ENCODE measurements at places on chromosomes 11 and 22. TPM values are rescaled to one million over a fixed set of nuclear protein-coding genes. Genes with fewer than 3 reads are reported as not detected.

GRCh38 chr11:45386972-45387371, 100.8 kb upstream of the SYT13 start:
- no peak for DNase-seq

DNA sequence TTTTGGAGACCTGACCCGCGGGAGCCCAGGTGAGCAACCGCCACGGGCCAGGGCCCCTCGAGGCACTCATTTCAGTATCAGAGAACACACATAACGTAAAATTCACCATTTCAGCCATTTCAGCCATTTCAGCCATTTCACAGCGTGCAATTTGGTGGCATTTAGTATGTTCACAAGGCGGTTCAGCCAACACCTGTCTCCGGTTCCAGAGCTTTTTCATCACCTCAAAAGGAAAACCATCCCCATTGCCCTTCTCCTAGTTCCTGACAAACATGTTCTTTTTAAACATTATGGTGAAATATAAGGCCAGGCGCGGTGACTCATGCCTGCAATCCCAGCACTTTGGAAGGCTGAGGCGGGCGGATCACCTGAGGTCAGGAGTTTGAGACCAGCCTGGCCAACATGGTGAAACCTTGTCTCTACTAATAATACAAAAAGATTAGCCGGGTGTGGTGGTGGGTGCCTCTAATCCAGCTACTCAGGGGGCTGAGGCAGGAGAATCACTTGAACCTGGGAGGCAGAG, 119.3 kb downstream of the KCNQ1 start:
- no peak for DNase-seq

- DNase-seq: no peak
Measured at GRCh38 chr22:23279781-23280180, 99.5 kb downstream of the BCR start.

DNA sequence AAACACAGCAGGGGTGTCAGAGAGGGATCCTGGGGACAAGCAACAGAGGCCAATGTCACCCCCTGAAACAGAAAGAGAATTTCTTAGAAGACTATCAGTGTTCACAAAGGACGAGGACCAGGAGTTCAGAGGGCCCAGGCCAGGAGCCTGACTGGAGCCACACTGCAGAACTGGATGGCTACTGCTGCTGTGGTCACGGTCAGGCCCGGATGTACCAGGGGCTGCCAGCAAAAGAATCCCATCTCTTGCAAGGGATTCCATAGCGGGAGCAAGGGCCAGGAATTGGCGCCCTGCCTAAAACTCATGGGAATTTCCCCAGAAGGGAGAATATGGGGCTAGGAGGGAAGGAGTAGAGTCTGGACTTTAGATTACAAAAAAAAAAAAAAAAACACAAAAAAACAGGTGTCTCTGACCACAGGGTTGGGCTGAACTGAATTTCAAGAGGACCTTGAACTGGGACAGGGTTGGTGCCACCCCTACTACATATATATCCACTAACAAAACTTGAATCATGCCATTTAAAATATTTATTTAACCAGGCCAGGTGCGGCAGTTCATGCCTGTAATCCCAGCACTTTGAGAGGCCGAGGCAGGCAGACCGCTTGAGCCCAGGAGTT, 15.7 kb upstream of the KCTD14 start:
- DNase-seq: no peak

DNA sequence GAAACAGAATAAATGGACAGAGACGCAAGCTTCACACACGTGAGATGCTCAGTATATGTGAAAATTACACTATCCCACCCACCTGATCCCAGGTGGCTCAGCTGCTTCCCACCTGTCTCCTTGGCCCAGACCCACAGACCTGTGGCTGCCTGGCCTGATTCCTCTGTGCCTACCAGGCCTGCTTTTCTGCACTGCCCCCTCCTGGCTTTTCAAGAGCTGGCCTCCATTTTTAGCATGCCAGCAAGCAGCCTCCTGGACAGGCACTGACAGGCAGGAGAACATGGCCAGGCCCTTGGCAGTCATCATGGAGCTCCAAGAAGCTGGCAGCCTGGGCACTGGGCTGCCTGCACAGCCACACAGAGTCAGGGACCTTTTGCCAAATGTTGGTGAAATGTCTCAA, 79.5 kb upstream of the HMGXB4 start:
- no peak for DNase-seq

GRCh38 chr22:31968022-31968421, 23.7 kb downstream of the YWHAH start:
- no peak for DNase-seq

GRCh38 chr11:97934572-97935208, 1086.1 kb upstream of the CNTN5 start:
- no peak for DNase-seq

- DNase-seq: peak; percentile 49
Measured at GRCh38 chr11:16606784-16607674, 131.4 kb upstream of the C11orf58 start.

GRCh38 chr11:48001438-48002021, 21.2 kb downstream of the PTPRJ start:
- no peak for DNase-seq

DNA sequence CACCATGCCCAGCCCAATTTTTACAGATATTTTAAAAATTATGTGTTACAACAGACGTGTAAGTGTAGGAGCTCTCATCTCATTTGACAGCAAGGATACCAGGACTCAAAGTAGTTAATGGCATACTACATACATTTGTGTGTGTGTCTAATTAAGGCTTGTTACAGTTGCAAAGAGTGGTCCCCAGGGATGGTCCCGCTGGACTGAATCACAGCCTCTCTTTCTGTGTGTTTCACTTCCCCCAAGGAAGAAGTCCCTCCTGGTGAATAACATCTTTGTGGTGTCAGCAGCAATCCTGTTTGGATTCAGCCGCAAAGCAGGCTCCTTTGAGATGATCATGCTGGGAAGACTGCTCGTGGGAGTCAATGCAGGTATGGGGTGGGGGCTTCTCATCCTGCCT, 17.2 kb downstream of the SLC2A11 start:
- DNase-seq: no peak

The GRM5 gene
- polyA plus RNA-seq: 0.05 TPM

The SERHL2 gene
- polyA plus RNA-seq: 7.4 TPM

The UPB1 gene
- polyA plus RNA-seq: 2.3 TPM

The LRP4 gene
- polyA plus RNA-seq: 27.7 TPM

The ARAP1 gene
- polyA plus RNA-seq: 85.5 TPM

The MAPK11 gene
- polyA plus RNA-seq: 14.9 TPM
